Retinal pigment epithelial cell (primary cell): ENCODE measurements at places on chromosomes 13 and 19.

DNA sequence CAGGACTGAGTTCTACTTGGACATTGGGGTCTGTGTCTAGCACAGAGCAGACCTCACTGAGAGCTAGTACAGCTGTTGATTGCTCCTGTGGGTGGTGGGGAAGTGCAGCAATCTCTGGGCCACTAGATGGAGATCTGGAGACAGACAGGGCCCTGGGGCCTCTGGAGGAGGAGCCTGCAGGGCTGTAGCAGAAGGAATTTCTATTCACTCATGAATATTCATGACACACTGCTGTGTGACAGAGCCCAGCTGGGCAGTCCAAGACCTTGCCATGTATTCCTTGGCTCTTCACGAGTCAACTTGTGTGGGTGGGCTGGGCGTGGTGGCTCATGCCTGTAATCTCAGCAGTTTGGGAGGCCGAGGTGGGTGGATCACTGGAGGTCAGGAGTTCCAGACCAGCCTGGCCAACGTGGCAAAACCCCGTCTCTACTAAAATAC, 37.5 kb downstream of the SUGP2 start:
- peak; percentile 60 for DNase-seq

DNA sequence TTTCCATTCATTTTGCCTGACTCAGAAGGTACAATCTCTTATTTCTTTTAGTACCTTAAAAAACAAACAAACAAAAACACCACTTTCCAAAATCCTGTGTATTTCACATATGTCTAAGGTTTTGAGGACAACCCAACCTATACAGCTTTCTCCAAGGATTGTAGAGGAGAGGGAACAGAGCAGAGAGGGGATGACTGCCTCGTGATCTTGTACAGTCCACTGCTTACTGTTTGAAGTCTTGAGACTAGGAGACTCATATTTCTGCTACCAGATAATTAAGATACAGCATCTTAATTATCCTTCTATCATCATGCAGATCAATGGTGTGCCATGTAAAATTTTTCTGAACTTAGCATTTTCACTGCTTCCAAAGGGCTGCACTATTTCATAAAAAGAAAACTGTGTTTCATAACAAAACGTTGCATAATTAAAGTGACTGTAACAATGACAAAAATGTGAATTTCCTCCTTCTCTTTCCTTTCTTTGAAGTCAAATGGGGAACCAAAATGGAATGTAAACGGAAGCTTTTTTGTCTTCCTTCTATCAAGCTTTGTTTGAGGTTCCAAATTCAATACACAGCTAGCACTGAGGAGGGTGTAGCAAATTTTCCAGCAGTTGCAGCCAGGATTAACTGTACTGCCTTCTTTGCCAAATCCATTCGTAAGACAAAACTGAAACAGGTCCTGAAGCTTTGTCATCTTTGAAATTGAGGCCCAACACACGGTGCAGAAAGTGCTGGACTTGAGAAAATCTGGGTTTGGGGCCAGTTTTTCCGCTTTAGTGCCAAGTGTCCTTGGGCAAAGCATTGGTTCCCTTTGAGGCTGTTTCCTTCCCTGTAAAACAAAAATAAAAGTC, 34.9 kb upstream of the RCBTB2 start:
- no peak for DNase-seq

GRCh38 chr19:22595918-22596341, 38.2 kb upstream of the ZNF492 start:
- DNase-seq: no peak

DNA sequence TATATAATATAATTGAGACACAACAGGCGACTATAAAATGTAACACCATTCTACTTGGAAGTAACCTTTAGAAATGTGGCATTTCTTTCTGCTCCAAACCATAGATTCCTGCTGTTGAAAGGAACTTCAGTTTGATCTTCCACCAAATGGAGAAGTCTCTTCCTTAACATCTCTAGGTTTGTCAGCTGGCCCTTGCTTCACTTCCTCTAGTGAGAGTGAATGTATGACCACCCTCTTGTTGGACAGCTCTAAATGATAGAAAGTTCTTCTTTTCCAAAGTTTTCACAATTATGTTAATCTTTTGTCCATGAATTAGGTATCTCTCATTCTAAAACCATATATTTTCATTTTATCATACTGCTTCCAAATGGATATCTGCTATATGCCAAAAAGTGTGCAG, 13.8 kb upstream of the COG6 start:
- no peak for DNase-seq

GRCh38 chr13:27839809-27840467, 47.7 kb downstream of the GSX1 start:
- no peak for DNase-seq
